ENCODE measurements at places on chromosomes 11 and 22. TPM values are rescaled to one million over a fixed set of nuclear protein-coding genes. Genes with fewer than 3 reads are reported as not detected.

The CYP2D6 gene
- 6.2 TPM for polyA plus RNA-seq

The GGTLC3 gene
- polyA plus RNA-seq = 0.18 TPM

The ZNF143 gene
- polyA plus RNA-seq = 30.2 TPM

The SPDYC gene
- polyA plus RNA-seq = not detected

The NXPE1 gene
- polyA plus RNA-seq = 0.10 TPM

The EFEMP2 gene
- 102 TPM for polyA plus RNA-seq

The BRSK2 gene
- 0.90 TPM for polyA plus RNA-seq

The LRP4 gene
- 33.4 TPM for polyA plus RNA-seq

The TRMT112 gene
- 183 TPM for polyA plus RNA-seq

The TPBGL gene
- polyA plus RNA-seq = 0.17 TPM

The OLFML1 gene
- polyA plus RNA-seq = 33.1 TPM

All from left kidney (tissue), 8 donors.